Naive thymus-derived CD8-positive, alpha-beta T cell (primary cell): ENCODE measurements at places on chromosomes 12 and 14. TPM values are rescaled to one million over a fixed set of nuclear protein-coding genes. Genes with fewer than 3 reads are reported as not detected.

DAO gene
- total RNA-seq, result not detected

MED13L gene
- total RNA-seq, result 164 TPM

CCDC38 gene
- total RNA-seq, result 0.88 TPM

GPD1 gene
- total RNA-seq, result 1.5 TPM

DNA sequence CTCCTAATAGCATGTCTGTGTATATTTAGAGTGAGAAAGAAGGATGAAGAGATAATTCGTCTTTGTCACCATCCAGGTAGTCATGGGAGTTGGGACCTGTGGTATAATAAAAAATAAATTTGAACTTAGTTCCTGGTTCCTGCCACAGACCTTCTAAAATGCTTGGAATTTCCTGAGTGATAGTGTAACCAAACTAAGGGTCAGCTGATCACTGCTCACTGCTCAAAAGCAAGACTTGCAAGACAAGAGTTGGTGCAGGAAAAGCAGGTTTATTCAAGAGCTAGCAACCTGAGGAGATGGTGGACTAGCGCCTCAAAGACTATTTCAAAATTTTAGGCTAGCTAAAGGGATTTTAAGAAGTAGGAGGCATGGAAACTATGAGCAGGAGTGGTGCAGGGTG, 19.1 kb downstream of the ANG start:
- no peak for DNase-seq

DNA sequence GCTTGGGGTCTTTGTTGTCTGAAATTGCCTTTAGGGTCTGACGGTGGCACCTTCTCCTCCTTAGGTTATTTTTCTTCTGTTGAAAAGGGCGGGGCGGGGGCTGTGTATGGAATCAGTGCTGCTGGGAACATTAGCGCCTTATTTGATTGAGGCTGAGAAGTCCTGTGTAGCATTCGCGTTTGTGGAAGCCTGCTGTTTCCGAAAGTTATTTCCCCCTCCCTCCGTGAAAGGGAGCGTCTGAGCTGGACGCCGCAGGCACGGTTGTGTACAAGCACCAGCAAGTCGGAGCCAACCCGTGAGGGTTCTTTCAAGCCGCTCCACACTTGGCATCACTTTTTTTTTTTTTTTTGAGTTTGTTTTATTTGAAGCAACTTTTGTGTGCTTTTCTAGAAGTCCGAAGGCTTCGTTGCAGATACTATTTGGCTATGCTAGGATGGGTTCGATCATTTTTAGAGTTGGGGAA, 1.1 kb downstream of the SYNE2 start:
- peak; percentile 26 for DNase-seq
